ENCODE measurements at places on chromosomes 7 and 10. TPM values are rescaled to one million over a fixed set of nuclear protein-coding genes. Genes with fewer than 3 reads are reported as not detected.

- no peak within 1 kb of the TSS for H3K27ac ChIP-seq
- no peaks in the 10 kb centered on the region for H3K4me1 ChIP-seq
- no peaks in the 10 kb centered on the region for H3K36me3 ChIP-seq
- H3K27me3 ChIP-seq: peaks cover 42% of the 10 kb centered on the region
Observed at GRCh38 chr7:121328508-121329190, at the start of gene WNT16. Gene WNT16, plus strand, starts transcription at chr7:121329000. Its CDS starts 293 bp downstream, at chr7:121329293.

DNA sequence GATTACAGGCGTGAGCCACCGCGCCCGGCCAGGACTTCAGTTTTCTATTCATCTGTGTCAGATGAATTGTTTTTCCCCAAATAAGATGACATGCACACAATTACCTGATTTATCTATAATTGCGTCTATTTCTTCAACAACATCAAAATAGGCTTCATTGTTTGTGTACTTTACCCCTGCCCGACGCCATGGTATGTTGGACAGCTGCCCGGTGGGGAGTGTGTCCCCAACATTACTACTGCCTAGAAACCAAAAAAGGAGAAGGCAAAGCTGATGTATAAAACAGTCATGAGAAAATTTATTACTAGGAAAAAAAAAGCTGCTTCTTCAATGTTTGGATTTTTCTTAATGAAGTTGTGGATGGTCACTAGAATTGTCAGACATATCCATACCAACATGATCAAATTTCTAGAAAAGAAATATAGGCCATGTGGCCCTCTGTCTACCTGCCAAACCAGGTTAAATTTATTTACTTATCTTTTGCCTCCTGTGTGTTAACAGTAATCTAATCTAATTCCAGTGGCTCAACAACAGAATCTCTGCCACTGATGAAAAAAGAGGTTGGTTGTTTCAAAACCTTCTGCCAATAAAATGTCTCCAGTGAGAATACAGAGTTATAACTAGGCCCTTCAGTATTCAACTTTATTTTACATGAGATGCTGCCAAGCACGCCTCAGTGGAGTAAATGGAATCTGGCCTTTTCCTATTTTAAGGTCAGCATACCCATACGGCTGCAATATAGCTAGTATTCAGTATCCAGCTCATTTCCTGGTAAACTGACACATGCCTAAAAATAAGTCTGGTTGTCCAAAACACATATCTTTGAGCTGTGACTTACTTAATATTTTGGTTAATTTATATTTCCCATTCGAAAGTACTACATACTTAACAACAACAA is 16.5 kb downstream of the AP3M1 start:
- no peak for DNase-seq
- H3K4me1 ChIP-seq: no peaks in the 10 kb centered on the region
- H3K27me3 ChIP-seq: no peaks in the 10 kb centered on the region
- no peak overlapping the region for H3K27ac ChIP-seq
- H3K36me3 ChIP-seq: no peaks in the 10 kb centered on the region

CNNM1 gene
- 0.64 TPM for total RNA-seq

SCIN gene
- total RNA-seq: 1.3 TPM

- H3K4me3 ChIP-seq: no peak overlapping the region
- no peaks in the 10 kb centered on the region for H3K27me3 ChIP-seq
- no peaks in the 10 kb centered on the region for H3K4me1 ChIP-seq
Observed at GRCh38 chr7:28269700-28270361, 89.2 kb upstream of the JAZF1 start.

- no peaks in the 10 kb centered on the region for H3K36me3 ChIP-seq
- H3K4me1 ChIP-seq: peaks cover 24% of the 10 kb centered on the region
- no peaks in the 10 kb centered on the region for H3K27me3 ChIP-seq
Observed at GRCh38 chr7:151430391-151431205, 9.3 kb downstream of the CRYGN start.

DNA sequence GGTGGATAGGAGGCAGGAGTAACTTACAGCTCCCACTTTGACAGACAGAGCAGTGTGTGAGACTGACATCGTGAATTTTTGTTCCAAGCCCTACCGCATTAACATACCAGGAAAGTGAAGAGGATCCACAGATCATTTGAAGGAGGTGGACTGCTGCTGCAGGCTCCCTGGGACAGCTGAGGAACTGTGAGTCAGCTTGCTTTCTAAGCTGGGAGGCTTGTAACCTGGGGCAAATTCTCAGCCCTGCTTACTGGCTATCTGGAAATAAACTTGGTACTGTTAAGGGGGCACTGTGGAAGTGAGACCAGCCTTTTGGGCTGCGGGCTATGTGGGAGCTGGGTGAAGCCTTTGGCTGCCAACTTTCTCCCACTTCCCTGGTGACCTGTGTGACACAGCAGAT is 1202.5 kb downstream of the DNAJB9 start:
- H3K27ac ChIP-seq: no peak overlapping the region
- no peak overlapping the region for H3K4me3 ChIP-seq
- no peak for DNase-seq
- no peaks in the 10 kb centered on the region for H3K36me3 ChIP-seq
- no peaks in the 10 kb centered on the region for H3K4me1 ChIP-seq
- no peaks in the 10 kb centered on the region for H3K27me3 ChIP-seq

DNA sequence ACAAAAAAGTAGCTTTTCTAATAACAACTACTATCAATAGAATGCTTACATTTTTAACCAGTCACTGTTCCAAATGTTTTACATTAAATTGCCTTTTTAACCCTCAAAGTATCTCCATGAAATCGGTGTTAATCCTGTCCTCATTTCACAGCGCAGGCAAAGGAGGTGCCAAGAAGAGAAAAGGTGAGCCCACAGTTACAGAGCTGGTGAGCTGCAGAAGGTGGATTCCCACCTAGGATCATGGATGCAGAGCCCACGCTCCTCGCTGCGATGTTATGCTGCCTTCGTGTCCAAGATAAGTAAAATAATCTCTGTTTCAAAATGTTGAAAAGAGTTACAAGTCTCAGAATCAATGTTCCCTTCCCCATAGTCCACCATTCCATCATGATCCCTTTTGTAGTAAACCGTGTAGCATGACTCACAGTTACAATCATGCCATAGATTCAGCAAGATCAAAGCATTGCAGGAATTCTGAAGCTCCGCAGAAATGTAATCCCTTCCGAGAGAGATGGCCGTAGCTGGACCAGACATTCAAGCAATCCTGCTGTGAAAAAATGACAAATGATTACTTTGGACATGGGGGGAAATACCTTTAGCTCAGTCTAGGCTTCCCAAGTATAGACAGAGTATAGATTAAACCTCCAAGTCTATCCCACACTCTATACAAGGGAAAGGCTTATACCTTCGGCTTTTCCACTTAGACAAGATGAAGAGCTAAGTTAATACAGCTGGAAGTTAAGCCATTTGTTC is 394.7 kb upstream of the AKR1E2 start:
- no peak for DNase-seq
- no peaks in the 10 kb centered on the region for H3K36me3 ChIP-seq
- no peak overlapping the region for H3K4me3 ChIP-seq
- no peaks in the 10 kb centered on the region for H3K27me3 ChIP-seq
- no peak overlapping the region for H3K27ac ChIP-seq
- no peaks in the 10 kb centered on the region for H3K4me1 ChIP-seq

CPA5 gene
- total RNA-seq: not detected

- H3K27me3 ChIP-seq: no peaks in the 10 kb centered on the region
- H3K4me3 ChIP-seq: no peak overlapping the region
- H3K27ac ChIP-seq: no peak overlapping the region
- DNase-seq: no peak
Observed at GRCh38 chr10:75244487-75245353, 9.0 kb upstream of the COMTD1 start.

AFAP1L2 gene
- 4.2 TPM for total RNA-seq

WIPF3 gene
- total RNA-seq: 3.2 TPM

GSTO2 gene
- total RNA-seq: 0.48 TPM

DNA sequence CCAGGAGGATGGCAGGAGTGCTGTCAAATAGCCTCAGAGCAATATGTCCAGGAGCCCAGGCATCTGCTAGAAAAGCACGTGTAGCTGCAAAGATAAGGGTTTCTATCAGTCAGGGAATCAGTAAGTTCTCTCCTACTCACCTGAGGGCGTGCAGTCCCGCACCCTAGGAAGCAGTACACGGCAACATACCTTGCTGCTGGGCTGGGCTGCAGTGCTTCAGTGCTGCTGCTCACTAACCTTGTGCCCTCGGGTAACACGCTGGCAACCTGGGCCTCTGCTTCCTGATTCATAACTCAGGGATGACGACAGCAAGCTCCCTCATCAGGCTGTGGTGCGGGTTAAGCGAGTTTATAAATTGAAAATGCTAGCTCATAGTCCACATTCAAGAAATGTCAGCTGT is 29.5 kb upstream of the CCNY start:
- H3K4me1 ChIP-seq: no peaks in the 10 kb centered on the region
- H3K27me3 ChIP-seq: no peaks in the 10 kb centered on the region
- no peak overlapping the region for H3K27ac ChIP-seq
- H3K4me3 ChIP-seq: no peak overlapping the region

- no peaks in the 10 kb centered on the region for H3K36me3 ChIP-seq
- no peak overlapping the region for H3K27ac ChIP-seq
- no peaks in the 10 kb centered on the region for H3K27me3 ChIP-seq
- H3K4me3 ChIP-seq: no peak overlapping the region
- DNase-seq: no peak
Observed at GRCh38 chr10:129678186-129678585, 211.1 kb downstream of the MGMT start.

DNA sequence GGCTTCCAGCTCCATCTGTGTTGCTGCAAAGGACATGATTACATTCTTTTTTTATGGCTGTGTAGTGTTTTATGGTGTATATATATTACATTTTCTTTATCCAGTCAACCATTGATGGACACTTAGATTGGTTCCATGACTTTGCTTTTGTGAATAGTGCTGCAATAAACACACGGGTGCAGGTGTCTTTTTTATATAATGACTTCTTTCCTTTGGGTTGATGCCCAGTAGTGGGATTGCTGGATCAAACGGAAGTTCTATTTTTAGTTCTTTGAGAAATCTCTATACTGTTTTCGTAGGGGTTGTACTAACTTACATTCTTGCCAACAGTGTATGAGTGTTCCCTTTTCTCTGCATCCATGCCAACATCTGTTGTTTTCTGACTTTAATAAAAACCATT is 189.7 kb downstream of the ACTR3B start:
- H3K27me3 ChIP-seq: no peaks in the 10 kb centered on the region
- H3K27ac ChIP-seq: no peak overlapping the region
- H3K36me3 ChIP-seq: no peaks in the 10 kb centered on the region
- no peak overlapping the region for H3K4me3 ChIP-seq
- H3K4me1 ChIP-seq: no peaks in the 10 kb centered on the region
